Thoracic aorta (tissue), 2 donors: ENCODE measurements at places on chromosomes 4 and X. TPM values are rescaled to one million over a fixed set of nuclear protein-coding genes. Genes with fewer than 3 reads are reported as not detected.

Gene HOPX
- total RNA-seq: 3.1 TPM

Gene LUZP4
- total RNA-seq: not detected

Gene ATP10D
- 54.2 TPM for total RNA-seq

Gene MAGEA11
- not detected for total RNA-seq

Gene SPATA18
- total RNA-seq: 8.0 TPM

Gene ITIH6
- not detected for total RNA-seq

DNA sequence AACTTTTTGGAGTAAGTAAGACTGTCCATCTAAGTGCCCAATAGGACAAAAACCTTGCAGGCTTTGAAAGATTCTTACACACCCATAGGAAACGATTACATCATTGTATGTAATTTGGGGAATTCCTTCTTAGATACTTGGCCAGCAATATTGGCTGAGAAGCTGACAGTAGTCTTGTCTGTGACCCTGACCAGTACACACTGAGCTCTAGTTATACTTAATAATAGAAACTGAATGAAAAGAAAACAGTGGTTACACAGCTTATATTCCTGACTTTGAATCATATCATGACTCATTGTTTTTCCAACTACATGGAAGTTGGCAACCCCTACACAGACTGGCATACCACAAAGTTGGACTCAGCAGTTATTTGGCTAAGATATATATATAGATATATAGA lies 7.1 kb upstream of the TLR2 start:
- H3K4me1 ChIP-seq: peaks cover 24% of the 10 kb centered on the region
- H3K4me3 ChIP-seq: no peak overlapping the region
- H3K27me3 ChIP-seq: no peaks in the 10 kb centered on the region
- no peaks in the 10 kb centered on the region for H3K36me3 ChIP-seq

- H3K36me3 ChIP-seq: no peaks in the 10 kb centered on the region
- no peak overlapping the region for H3K4me3 ChIP-seq
- H3K27ac ChIP-seq: no peak overlapping the region
- H3K4me1 ChIP-seq: no peaks in the 10 kb centered on the region
- no peak for DNase-seq
- H3K27me3 ChIP-seq: no peaks in the 10 kb centered on the region
Observed at GRCh38 chrX:19747652-19748610, 139.5 kb downstream of the SH3KBP1 start.

DNA sequence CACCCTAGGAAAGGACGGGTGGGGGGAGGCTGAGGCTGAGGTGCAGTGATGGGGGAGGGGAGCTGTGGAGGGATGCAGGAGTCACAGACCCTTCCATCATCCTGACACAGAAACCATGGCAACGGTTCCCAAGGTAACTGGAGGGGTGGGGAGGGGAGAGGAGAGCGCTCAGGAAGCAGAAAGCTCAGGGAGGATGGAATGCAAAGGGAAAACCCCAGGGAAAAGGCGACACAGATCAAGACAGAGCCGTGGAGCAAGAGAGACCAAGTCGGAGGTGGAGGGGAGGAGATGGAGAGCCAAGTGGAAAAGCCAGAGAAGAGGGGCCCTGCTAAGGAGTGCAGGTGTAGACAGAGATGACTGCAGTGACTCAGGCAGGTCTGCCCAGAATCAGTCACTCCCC lies 14.5 kb downstream of the L1CAM start:
- no peaks in the 10 kb centered on the region for H3K4me1 ChIP-seq
- no peak overlapping the region for H3K27ac ChIP-seq
- H3K27me3 ChIP-seq: no peaks in the 10 kb centered on the region
- H3K36me3 ChIP-seq: no peaks in the 10 kb centered on the region
- DNase-seq: no peak
- no peak overlapping the region for H3K4me3 ChIP-seq

- DNase-seq: no peak
- no peaks in the 10 kb centered on the region for H3K27me3 ChIP-seq
- H3K4me3 ChIP-seq: no peak overlapping the region
- H3K4me1 ChIP-seq: no peaks in the 10 kb centered on the region
- no peak overlapping the region for H3K27ac ChIP-seq
- H3K36me3 ChIP-seq: peaks cover 18% of the 10 kb centered on the region
Observed at GRCh38 chr4:1393866-1394265, 12.4 kb downstream of the NKX1-1 start.

GRCh38 chrX:54166915-54167314 lies 16.1 kb downstream of the FAM120C start:
- DNase-seq: no peak
- H3K27ac ChIP-seq: no peak overlapping the region
- H3K4me3 ChIP-seq: no peak overlapping the region
- no peaks in the 10 kb centered on the region for H3K27me3 ChIP-seq
- H3K36me3 ChIP-seq: no peaks in the 10 kb centered on the region

GRCh38 chrX:17067534-17067933 lies 121.1 kb downstream of the REPS2 start:
- no peaks in the 10 kb centered on the region for H3K27me3 ChIP-seq
- no peak overlapping the region for H3K4me3 ChIP-seq

- no peak overlapping the region for H3K27ac ChIP-seq
- H3K4me3 ChIP-seq: no peak overlapping the region
- H3K4me1 ChIP-seq: peaks cover 16% of the 10 kb centered on the region
- no peak for DNase-seq
Observed at GRCh38 chr4:8305851-8306471, 36.4 kb downstream of the HTRA3 start.

GRCh38 chr4:174334628-174335027 lies 50.9 kb downstream of the CEP44 start:
- no peak for DNase-seq
- H3K27ac ChIP-seq: no peak overlapping the region
- H3K36me3 ChIP-seq: no peaks in the 10 kb centered on the region
- no peak overlapping the region for H3K4me3 ChIP-seq
- no peaks in the 10 kb centered on the region for H3K27me3 ChIP-seq
- H3K4me1 ChIP-seq: no peaks in the 10 kb centered on the region

GRCh38 chr4:7208509-7209451 lies 16.4 kb downstream of the SORCS2 start:
- no peak for DNase-seq
- H3K4me3 ChIP-seq: no peak overlapping the region
- no peaks in the 10 kb centered on the region for H3K36me3 ChIP-seq
- H3K4me1 ChIP-seq: peaks cover 28% of the 10 kb centered on the region
- no peak overlapping the region for H3K27ac ChIP-seq

DNA sequence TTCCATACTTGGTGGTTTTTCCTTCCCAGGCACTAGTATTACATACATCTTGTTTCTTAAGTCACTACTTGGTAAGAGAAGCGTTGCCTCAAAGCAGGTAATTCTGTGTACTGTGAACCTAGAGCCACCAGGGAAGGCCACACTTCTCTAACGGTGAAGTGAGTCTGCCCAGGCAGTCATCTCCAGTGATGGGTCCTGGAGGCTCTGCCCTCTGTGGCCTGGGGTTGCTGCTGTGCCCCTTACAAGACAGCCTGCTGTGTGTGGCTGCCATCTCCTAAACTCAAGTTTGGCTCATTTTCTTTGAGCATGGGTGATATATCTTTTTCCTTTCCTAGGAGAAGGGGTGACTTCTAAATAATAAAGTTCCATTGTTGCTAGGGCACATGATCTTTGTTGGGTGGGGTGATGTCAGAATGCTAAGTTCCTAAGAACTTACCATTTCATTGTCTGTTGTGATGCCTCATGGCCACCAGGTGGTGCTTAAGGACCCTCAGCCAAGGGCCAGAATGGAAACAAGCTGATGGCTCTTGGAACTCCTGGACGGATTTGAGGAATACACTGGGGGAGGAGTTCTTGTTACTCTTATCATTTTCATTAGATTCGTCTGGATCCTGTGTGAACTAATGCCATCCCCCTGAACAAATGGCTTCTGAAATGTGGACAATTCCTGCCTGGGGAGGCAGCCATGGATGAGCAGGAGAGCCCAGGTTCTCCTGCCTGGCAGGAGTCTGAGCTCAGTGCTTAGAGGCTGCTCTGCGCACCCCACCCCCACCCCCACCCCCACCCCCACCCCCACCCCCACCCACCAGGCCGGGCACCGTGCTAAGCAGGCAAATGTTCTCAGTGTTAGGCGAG lies 41.1 kb upstream of the WDR1 start:
- DNase-seq: no peak
- no peaks in the 10 kb centered on the region for H3K36me3 ChIP-seq
- H3K27ac ChIP-seq: no peak overlapping the region
- no peaks in the 10 kb centered on the region for H3K27me3 ChIP-seq
- no peaks in the 10 kb centered on the region for H3K4me1 ChIP-seq

DNA sequence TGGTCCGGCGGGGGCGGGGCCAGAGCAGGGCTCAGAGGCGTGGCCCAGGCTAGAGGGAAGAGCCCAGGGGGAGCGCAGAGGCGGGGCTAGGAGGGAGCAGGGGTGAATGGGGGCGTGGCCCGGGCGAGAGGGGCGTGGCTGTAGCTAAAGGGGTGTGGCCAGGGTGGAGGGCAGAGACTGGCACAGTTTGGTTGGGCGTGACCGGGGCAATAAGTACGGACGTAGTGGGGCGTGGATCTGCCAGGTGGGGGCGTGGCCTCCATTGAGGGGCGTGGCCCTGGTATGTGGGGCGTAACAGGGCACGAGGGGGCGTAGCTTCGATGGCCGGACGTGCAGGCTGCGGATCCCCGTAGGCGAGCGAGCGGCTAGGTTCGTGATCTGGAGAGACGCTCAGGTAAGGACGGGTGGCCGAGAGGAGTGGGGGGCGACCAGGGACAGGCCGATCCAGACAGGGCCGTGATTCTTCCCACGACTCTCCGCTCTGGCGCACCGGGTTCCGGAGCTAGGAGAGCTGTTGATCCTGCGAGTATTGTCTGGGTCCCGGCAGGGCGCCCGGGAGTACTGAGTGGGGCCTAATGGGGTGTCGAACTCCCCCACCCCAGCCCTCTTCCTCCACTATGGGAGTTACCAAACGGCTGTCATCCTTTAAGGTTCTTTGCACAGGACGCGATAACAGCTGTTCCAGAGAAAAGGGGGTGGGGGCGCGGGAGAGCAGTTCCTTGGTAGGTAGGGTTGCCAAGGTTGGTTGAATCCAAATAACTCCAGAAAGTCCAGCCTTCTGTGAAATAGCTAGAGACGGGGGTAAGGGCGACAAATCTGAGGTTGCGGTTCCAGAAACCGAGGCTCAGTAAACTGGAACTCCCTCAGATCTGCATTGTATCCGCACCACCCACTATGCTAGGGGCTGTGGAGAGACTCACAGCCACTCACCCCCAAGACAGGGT lies at the start of gene CA5B:
TSS of gene CA5B (plus strand) at position 312 of the 944 bp plus-strand sequence. CDS start 11,754 bp downstream, outside the sequence.
- no peaks in the 10 kb centered on the region for H3K4me1 ChIP-seq
- H3K36me3 ChIP-seq: no peaks in the 10 kb centered on the region
- DNase-seq: peak; percentile 82
- no peaks in the 10 kb centered on the region for H3K27me3 ChIP-seq

GRCh38 chr4:175714686-175715085 lies 97.4 kb downstream of the GPM6A start:
- H3K4me3 ChIP-seq: no peak overlapping the region
- no peaks in the 10 kb centered on the region for H3K4me1 ChIP-seq
- DNase-seq: no peak
- H3K36me3 ChIP-seq: no peaks in the 10 kb centered on the region
- no peak overlapping the region for H3K27ac ChIP-seq

DNA sequence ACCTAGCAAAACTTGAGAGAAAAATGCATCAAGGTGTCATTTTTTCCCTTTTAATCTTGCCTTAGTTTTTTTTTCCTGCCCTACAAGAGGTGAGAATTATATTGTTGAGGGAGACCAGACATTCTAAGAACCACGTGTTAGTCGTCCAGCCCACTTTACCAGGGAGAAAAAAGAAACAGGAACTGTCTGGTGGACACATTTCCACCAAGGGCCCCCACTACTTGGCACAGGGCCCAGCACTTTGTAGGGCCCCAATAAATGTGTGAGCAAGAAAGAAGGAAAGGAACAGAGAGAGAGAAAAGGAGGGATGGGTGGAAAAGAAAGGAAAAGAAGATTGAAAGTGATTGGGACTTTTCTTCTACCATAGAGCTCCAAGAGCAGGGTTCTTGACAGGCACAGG lies 3.9 kb upstream of the EGFL6 start:
- no peaks in the 10 kb centered on the region for H3K4me1 ChIP-seq
- DNase-seq: no peak
- no peaks in the 10 kb centered on the region for H3K36me3 ChIP-seq
- no peaks in the 10 kb centered on the region for H3K27me3 ChIP-seq
- H3K4me3 ChIP-seq: no peak overlapping the region

GRCh38 chr4:56531149-56531770 lies 25.7 kb downstream of the ARL9 start:
- H3K4me1 ChIP-seq: no peaks in the 10 kb centered on the region
- no peaks in the 10 kb centered on the region for H3K36me3 ChIP-seq
- H3K4me3 ChIP-seq: peak overlapping the region; percentile 86
- H3K27ac ChIP-seq: no peak overlapping the region

- H3K27me3 ChIP-seq: no peaks in the 10 kb centered on the region
- no peaks in the 10 kb centered on the region for H3K36me3 ChIP-seq
- no peak overlapping the region for H3K27ac ChIP-seq
- H3K4me3 ChIP-seq: no peak overlapping the region
Observed at GRCh38 chrX:68936126-68936525, 107.3 kb downstream of the EFNB1 start.

- no peak for DNase-seq
- no peak overlapping the region for H3K27ac ChIP-seq
- no peaks in the 10 kb centered on the region for H3K4me1 ChIP-seq
- no peaks in the 10 kb centered on the region for H3K36me3 ChIP-seq
- H3K27me3 ChIP-seq: no peaks in the 10 kb centered on the region
Observed at GRCh38 chr4:112451831-112452230, 64.1 kb downstream of the NEUROG2 start.

- no peaks in the 10 kb centered on the region for H3K36me3 ChIP-seq
- no peaks in the 10 kb centered on the region for H3K27me3 ChIP-seq
- H3K27ac ChIP-seq: no peak overlapping the region
- no peaks in the 10 kb centered on the region for H3K4me1 ChIP-seq
- no peak overlapping the region for H3K4me3 ChIP-seq
Observed at GRCh38 chr4:86856896-86857295, 7.7 kb upstream of the SLC10A6 start.

DNA sequence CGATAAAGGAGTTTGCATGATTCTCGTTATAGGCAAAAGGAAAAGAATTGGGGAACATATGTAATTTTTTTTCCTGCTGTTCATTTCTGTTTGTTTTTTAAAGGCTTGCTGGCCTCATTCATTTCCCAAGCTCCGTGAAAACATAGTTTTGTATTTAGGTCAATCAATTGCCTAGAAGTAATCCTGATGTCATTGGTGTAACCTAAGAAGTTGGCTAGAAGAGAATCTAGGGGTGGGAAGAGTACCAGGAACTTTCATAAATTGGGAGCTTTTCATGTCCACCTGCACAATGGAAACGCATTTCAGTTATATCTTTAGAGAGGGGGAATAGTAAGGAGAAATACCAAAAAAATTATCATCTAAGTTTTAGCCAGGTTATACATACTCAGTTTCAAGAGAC lies 3.8 kb downstream of the RAPGEF2 start:
- peaks cover 52% of the 10 kb centered on the region for H3K4me1 ChIP-seq
- peak overlapping the region; percentile 81 for H3K4me3 ChIP-seq
- no peak overlapping the region for H3K27ac ChIP-seq

DNA sequence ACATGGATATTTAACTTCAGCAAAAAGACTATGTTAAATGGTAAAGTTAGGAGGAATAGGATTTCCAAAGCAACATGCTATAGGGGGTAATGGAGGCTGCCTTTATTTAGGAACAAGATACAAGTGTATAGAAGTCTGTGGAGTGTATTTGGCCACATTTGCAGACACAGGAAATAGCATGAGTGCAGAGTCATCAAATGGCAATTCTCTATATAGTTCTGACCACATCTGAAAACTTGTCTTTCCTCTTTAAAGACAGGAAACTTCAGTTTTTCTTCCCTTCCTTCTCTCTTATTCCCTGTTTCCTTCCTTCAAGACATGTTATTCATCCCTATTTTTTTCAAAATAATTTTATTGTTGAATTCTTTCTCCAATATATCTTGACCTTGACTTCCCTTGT lies 119.3 kb upstream of the PITX2 start:
- H3K4me1 ChIP-seq: no peaks in the 10 kb centered on the region
- no peak overlapping the region for H3K27ac ChIP-seq
- no peak overlapping the region for H3K4me3 ChIP-seq
- no peaks in the 10 kb centered on the region for H3K36me3 ChIP-seq
- DNase-seq: no peak
- no peaks in the 10 kb centered on the region for H3K27me3 ChIP-seq
